ENCODE measurements at places on chromosomes 6 and 20. TPM values are rescaled to one million over a fixed set of nuclear protein-coding genes. Genes with fewer than 3 reads are reported as not detected.

The BCAS1 gene
- 0.20 TPM for total RNA-seq

The C20orf173 gene
- total RNA-seq, result not detected

The LAMP5 gene
- not detected for total RNA-seq

DNA sequence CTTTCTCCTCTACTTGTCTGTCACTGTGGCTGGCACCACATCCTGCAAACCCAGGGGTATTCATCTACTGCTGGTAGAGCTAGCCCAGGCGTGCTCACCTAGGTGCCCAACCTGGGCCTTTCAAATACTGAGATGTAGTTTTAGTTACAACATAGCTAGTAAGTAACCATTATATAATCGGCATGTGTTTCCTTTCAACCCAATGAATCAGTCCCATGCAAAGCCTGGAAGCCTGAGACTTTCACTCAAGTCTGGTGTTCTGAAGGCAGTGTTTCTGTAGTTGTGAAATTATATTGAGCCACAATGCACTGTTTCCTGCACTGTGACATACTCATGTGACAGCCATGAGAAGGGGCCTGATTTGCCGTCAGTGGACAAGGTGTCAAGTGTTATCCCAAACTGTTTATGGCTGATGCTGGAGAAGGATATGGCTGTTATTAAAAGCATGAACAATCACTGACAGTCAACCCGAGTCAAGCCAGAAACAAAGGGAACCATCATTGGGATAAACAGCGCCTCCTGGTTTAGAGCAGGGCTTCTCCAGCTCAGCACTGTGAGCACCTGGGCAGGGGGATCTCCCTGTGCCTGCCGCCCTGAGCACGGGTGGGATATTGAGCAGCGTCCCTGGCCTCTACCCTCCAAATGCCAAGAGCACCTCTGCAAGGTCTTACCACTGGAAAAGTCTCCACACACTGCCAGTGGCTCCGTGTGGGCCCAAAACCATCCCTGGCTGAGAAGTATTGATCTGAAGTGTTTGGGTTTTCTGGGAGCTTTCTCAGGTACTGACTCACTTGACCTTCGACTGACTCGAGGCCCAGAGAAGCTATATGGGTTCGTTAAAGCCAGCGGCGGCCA, 1.6 kb downstream of the PSMA7 start:
- DNase-seq, result no peak
- peak overlapping the region; percentile 35 for H3K27ac ChIP-seq
- peaks cover 47% of the 10 kb centered on the region for H3K4me1 ChIP-seq
- peak overlapping the region; percentile 49 for H3K4me3 ChIP-seq

DNA sequence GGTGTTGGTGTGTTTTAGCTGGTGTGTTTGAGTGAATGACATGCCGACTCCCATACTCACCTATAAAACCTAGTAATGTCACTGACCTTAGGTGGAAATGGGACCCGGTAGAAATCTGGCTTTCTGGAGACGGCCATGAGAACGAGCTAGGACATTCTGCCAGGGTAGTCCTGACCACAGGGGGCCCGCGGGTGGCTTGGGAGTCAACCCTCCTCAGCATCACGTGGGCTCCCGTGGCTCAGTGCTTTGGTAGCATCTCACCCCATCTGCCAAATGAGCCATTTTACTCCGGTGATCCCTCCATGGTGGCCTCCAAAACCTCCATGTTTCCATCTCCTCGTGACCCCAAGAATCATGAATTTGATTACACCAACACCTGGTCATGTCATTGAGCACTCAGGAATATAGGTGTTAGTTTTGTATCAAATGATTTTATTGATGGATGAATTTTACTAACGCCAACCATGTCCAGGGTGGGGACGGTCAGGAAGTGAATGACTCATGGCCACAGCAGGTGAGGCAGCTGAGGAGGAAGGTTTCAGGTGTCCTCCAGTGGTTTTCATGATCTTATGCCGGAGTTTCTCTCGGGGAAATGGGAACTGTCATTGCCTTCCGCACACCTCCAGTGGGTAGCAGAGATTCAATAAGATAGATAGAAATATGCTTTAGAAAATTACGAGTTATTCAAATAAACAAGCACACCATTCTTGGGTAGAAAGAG, 195.0 kb downstream of the SYNDIG1 start:
- H3K4me1 ChIP-seq, result no peaks in the 10 kb centered on the region
- no peak overlapping the region for H3K4me3 ChIP-seq
- H3K27me3 ChIP-seq, result no peaks in the 10 kb centered on the region
- H3K27ac ChIP-seq, result no peak overlapping the region
- H3K36me3 ChIP-seq, result no peaks in the 10 kb centered on the region

GRCh38 chr6:170173335-170173881, 117.5 kb downstream of the DLL1 start:
- H3K4me1 ChIP-seq, result no peaks in the 10 kb centered on the region
- H3K4me3 ChIP-seq, result no peak overlapping the region
- H3K36me3 ChIP-seq, result no peaks in the 10 kb centered on the region
- H3K27me3 ChIP-seq, result peaks cover 6% of the 10 kb centered on the region
- DNase-seq, result no peak
- H3K27ac ChIP-seq, result no peak overlapping the region

DNA sequence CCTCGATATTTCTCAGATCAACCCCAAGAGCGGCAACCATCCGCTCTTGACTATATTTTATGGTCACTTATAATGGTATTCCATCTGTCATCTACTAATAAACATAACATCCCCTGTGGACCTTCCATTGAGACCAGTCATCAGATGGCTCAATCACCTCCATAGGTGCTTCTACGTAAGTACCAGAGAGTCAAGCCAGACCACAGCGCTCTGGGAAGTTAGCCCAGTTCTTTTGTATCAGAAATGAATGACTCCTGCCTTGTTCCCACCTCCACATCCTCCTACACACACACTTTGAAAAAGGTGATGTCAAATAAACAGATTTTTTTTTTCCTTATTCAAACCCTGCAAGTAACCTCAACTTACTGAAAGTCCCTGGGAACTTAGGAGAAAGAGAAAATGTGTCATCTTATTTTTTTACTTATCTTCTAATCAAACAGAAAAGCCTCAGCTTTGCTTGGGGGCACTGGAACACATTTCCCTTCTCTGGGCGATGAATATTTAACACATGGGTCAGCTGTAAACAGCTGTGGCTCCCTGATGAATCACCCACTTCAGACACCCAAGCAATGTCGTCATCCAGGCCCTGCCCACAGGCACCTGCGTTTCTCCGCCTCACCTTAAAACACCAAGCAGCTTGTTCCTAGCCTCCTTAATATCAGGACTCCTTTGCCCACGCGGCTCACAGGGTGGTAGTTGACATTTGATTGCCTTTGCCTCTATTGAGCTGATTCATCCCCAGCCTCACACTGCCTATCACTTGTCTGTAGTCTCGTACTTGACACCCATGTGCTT, 121.4 kb upstream of the LY86 start:
- DNase-seq, result no peak
- peaks cover 7% of the 10 kb centered on the region for H3K27me3 ChIP-seq
- no peak overlapping the region for H3K4me3 ChIP-seq
- H3K4me1 ChIP-seq, result no peaks in the 10 kb centered on the region
- H3K27ac ChIP-seq, result no peak overlapping the region

The TBX18 gene
- not detected for total RNA-seq

DNA sequence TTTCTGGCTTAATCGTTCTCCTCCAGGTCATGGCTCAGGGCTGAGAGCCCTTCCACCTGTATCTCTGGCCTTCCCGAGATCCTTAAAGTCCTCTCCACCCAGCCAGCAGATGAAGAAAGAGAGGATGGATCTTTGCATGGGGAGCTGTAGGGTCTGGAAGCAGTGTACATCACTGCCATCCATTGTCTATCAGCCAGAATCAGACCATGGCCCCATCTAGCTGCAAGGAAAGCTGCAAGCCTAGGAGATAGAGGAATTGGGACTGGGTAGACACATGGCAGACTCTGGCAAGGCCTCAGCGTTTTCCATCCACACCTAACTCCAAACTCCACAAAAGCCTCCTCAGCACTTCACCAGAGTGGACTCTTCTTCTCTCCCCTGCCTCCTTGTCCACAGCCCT, 113.8 kb upstream of the MAFB start:
- no peak for DNase-seq
- no peak overlapping the region for H3K27ac ChIP-seq
- no peaks in the 10 kb centered on the region for H3K4me1 ChIP-seq
- H3K4me3 ChIP-seq, result no peak overlapping the region
- no peaks in the 10 kb centered on the region for H3K36me3 ChIP-seq

DNA sequence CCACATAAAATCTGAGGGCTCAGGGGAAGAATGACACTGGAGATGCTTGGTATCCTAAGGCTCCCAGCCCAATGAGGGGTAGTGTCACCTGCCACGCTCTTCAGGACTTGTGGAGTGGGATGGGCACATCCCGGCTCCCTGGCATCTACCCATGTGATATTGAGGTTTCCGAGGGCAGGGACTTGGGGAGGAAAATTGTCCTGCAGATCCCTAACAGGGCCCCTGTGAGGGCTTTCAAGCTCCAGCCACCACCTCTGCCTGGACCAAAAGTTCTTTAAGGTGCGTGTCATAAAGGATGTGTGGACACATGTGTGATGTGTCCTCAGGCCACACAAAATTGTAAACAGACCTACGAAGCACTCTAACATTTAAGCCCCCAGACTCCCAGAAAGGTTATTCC, 2.5 kb downstream of the SCML4 start:
- peaks cover 59% of the 10 kb centered on the region for H3K4me1 ChIP-seq
- H3K27ac ChIP-seq, result peak overlapping the region; percentile 87
- H3K36me3 ChIP-seq, result peaks cover 8% of the 10 kb centered on the region
- peak overlapping the region; percentile 74 for H3K4me3 ChIP-seq
- no peaks in the 10 kb centered on the region for H3K27me3 ChIP-seq

DNA sequence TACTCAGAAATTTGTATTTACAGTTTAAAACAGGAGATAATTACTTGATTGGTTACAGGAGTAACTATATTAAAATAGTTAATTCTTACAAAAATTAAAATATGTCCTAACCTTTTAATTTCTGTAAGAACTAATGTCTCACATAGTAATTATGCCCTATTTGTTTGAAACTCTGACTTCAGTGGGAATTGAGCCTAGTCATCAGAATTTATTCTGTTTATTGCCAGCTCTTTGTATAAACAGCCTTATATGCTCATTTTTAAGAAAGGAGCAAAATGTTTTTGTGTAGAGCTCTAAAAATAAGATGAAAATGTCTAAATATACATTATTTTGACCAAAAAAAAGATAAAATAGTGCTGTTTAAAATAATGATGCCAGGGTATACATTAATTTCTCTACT, 21.5 kb downstream of the TRMT11 start:
- H3K4me3 ChIP-seq, result no peak overlapping the region
- H3K36me3 ChIP-seq, result peaks cover 48% of the 10 kb centered on the region
- DNase-seq, result no peak
